T-helper 2 cell (primary cell): ENCODE measurements at places on chromosomes 12 and 14.
A peak's percentile ranks its signal among the peaks of the same experiment; 100 is the strongest.

DNA sequence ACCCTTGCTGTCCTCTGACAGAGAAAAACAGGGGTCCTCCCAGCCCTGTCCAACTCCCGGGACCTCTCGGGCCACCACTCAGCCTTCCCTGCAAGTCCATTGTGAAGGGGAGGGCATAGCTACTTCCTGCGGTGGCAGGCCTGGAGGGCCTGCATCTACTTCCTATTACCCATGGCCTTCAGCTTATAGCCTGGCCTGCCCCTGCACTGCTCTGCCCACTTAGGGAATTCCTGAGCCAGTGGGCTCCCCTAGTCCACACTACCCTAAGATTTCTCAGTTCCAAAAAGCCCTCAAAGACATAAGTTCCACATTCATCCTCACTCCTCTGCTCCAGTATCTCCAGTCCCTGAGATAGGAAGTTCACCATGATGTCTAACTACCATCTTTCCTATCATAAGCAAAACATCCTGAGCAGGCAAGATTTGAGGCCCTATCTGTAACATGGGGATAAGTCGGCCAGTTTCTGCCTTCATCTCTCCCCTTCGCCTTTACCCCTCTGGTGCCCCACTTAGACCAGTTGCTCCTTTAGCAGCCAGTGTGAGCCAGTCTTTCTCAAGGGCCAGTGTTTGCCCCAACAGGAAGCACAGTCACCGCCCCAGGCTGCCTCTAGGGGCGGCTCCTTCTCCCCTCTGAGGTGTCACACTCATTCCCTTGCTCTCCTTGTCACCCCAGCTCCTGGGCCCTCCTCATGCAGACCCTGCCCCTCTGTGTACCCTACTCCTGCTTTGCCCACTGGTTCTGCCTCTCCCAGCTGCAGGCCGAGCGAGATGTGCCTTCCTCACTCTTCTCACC lies 10.9 kb downstream of the HDAC7 start:
- DNase-seq, result peak; percentile 62

DNA sequence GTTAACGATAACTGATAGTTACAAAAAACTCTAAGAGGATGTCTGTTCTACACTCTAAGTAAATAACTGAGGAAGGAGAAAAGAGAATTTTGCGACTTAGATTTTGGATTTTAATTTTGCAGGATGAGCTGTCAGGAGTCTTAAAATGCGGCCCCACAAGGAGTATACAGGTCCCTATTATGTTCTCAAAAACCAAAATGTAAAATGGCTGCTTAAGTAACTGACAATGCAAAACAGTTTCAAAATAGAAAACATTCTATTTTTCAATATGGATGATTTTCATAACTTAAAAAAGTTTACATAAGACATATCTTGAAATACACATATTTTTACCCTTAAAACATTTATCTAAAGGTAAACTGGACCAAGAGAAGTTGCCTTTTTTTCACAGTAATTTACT lies 2.6 kb downstream of the CD69 start:
- DNase-seq, result no peak

DNA sequence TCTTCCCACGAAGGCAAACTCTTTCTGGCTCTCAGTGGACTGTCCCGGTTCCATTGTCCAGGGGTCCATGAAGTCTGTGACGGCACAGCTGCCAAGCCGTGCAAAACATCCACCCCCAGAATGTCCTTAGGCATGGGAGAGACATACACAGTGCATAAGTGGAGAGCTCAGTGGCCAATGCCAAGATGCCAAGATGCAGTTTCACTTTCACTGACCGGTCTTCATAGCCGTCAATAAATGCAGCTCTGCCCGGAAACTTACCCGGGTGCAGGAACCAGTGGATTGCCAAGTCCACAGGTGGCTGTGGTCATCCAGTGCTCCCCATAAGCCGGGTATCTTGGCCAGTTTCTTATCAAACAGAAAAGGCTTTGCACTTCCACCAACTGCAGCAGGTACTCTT lies 162.3 kb downstream of the PTCSC3 start:
- DNase-seq, result no peak

DNA sequence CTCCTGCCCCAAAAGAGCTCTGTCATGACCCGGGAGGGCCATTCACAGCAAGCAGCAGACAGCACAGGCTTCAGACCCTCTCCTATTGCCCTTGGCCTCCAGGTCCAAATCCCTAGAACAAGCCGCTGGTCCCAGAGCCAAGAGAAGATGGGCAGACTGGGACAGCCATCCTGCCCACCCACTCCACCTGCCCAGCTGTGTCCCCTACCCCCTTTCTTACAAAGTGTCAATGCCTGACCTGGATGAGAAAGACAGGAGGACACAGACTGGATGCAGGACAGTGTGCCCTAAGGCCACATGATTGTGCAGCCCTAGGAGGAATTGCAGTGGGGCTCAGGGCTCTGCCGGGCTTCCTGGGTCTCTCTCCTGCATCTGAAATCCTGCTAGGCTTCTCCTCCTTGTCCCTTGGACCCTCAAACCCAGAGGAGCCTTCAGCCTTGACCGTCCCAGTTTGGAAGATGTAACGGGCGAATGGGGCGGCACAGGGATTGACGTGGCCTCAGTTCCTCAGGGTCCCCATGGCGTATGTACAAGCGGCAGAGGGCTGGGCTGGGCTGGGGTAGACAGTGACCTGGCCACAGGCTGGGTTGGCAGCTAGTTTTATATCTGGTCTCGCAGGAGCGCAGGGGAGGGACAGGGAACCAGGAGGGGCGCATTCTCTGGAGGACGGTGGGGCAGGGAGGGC lies 27.1 kb upstream of the BCDIN3D start:
- no peak for DNase-seq

DNA sequence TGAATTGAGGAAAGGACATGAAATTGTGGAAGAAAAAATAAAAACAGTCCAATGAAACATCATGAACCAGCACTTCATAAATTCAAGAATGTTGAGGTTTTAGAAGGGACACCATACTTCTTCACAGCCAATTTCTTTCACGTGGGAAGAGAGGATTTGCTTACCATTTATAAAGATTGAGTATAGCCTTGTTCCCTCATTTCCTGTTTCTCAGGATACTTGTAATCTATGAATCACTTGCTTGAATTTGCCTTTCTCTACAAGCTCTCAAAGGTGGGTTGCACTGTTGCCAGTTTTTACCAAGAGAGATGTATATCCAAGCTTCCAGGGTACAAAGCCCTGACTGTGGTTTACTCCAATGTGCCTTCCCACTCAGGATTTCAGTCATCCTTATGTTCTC lies 116.1 kb downstream of the DUSP6 start:
- DNase-seq, result no peak

DNA sequence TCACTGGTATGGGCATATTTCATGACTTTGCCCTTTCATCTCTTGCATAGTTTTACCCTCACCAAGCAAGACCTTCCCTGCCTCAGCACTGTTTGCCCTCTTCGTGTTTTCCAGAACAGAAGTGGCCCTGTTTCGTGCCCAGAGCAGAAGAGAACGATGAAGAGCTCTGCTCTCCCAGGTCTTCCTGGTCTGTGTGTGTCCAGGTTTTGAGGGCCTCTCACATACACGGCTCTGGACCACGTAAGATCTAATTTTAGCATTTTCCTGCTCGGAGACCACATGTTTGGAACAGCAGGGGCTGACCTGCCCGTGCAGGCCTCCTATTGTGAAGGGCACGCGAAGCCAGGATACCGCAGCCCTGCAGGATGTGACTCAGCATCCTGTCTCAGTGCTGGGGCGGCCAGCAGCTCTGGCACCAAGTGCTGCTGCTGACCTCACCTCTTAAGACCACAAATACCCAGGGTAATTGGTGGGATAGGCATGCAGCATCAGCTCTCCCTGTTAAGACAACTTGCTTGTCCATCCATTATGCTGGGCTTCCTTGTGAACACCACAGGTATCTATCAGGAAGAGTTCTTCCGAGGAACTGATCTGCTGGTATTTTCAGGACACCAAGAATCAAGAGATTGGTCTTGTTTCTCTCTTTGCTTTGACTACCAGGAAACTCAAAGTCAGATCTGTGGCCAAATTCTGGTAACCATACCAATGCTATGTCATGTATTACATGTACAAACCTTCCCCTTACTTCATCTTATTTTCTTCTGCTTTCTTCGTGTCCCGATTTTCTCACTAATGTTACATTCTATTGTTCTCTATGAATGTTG lies 19.0 kb downstream of the SSH1 start:
- peak; percentile 32 for DNase-seq

DNA sequence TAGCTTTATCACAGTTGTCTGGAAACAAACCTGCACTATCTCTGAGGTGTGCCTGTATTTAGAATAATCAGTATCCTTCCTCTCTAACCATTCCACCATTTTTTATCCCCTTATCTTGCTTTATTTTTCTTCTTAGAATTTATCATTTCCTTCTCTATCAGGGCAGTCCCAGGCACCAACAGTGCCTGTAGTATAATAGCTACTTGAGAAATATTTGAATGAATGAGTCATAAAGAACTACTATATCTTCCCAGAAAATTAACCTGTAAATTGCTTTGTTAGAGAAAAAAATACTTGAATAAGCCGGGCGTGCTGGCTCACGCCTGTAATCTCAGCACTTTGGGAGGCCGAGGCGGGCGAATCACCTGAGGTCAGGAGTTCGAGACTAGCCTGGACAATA lies 21.2 kb upstream of the FOXJ2 start:
- no peak for DNase-seq

GRCh38 chr14:55819610-55820304 lies 239.8 kb downstream of the KTN1 start:
- DNase-seq, result peak; percentile 51

- DNase-seq, result no peak
These were observed 47.1 kb downstream of the ARF6 start for GRCh38 chr14:49939884-49940510.

DNA sequence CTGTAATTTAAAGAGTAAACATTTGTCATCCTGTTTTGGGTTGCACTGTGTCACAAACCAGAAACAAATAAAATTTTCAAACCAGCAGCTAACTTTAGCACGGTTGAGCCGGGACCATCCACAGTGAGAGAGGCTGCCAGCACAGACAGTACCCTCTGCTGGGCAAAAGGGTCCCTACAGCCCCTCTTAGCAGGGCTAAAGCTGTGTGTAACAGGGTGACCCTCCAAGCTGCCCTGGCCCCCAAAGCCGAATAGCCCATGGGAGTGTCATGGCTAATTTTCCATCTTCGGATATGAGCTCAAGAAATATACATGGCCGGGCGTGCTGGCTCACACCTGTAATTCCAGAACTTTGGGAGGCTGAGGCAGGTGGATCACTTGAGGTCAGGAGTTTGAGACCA lies 157.1 kb upstream of the GRIN2B start:
- DNase-seq, result no peak

DNA sequence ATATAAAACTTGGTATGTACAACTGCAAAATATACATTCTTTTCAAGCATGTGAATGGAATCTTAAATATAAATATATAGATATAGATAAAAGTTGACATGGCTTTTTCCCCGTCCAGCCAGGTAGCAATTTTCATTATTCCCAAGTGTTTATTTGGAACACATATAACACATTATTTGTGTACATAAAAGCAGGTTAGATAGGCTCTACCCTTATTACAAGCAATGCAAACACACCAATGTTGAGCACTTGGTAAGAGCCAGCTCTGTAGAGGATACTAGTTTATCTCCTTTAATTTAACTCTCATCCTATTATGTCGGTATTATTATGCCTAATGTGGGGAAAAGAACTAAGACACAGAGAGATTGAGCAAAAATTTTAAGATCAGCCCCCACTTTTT lies 7.0 kb upstream of the INSM2 start:
- DNase-seq, result no peak

DNA sequence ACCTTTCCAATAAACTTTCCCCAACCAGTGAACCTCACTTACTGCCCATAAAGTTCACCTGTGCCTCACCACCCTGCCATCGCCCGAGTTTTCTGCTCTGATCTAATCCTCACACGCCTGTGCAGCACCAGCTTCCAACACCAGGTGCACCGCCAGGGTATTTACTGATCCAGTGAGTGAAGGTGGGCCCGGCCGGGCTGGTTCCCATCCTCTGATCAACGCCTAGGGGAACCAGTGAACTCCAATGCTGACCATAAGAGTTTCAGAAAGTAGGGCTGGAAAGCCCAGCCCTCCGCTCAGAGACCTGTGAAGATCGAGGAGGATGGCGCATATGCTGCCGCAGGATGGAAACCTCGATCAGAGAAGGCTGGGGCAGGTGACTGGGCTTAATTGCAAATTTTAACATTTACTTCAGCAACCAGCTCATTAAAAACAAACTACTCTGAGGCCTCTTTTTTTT lies 685 bp upstream of the MYL6B start:
- DNase-seq, result peak; percentile 24

GRCh38 chr12:5178571-5178970 lies 134.9 kb downstream of the KCNA5 start:
- DNase-seq, result no peak

GRCh38 chr12:18165422-18165871 lies 75.5 kb upstream of the RERGL start:
- no peak for DNase-seq

DNA sequence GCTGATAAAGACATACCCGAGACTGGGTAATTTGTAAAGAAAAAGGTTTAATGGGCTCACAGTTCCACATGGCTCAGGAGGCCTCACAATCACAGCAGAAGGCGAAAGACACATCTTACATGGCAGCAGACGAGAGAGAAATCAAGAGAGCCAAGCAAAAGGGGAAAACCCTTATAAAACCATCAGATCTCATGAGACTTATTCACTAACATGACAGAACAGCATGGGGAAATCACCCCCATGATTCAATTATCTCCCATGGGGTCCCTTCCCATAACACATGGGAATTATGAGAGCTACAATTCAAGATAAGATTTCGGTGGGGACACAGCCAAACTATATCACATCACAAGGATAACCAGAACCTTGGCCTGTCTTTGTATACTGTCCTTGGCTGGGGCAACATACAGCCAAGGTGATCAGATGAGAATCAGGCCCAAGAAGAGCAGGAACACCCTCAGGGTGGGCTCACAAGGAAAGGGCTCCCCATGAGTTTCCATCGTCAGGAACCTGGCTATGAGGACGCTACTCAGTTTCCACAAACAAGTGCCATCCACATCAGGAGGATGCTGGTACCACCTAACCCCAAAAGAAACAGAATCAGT lies 152.7 kb downstream of the FOXN3 start:
- no peak for DNase-seq

DNA sequence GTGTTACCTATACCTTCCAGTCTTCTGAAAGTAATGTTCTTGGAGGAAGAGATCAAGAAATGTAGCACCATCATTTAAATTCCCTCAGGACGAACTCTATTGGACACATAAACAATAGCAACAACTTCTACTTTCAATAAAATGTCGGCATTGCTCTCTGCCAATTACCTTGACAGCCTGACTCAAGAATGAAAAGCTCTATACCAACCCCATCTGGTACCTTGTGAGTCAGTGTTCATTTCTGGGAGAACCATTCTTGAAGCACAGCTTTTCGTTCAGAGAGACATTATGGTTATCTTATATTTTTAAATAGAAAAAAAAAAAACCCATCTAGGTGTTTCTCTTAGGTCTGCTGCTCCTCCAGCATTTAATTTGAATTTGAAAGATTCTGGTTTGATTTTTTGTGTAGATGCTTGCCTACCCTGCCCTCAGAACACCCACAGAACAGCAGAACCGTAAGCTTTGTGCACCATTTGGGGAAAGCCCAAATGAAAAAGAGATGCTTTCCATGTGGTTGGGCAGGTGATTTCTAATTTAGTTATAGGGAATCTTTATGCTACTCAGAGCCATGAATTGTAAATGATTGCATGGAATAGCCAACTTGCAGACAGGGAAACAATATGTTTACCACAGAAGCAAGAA lies 156.0 kb downstream of the SAMD4A start:
- no peak for DNase-seq

- DNase-seq, result no peak
These were observed 15.5 kb upstream of the ETNK1 start for GRCh38 chr12:22609501-22609900.

- DNase-seq, result peak; percentile 62
These were observed 36.2 kb downstream of the SYNE3 start for GRCh38 chr14:95480109-95480886.

GRCh38 chr14:55129428-55130195 lies 560 bp downstream of the LGALS3 start:
- DNase-seq, result peak; percentile 64
